ENCODE measurements at places on chromosomes 7 and 10.

- peak; percentile 97 for DNase-seq
Measured at GRCh38 chr10:29804025-29804852, 169.5 kb upstream of the SVIL start.

- DNase-seq: no peak
Measured at GRCh38 chr10:48195803-48196202, 78.7 kb downstream of the FRMPD2 start.

DNA sequence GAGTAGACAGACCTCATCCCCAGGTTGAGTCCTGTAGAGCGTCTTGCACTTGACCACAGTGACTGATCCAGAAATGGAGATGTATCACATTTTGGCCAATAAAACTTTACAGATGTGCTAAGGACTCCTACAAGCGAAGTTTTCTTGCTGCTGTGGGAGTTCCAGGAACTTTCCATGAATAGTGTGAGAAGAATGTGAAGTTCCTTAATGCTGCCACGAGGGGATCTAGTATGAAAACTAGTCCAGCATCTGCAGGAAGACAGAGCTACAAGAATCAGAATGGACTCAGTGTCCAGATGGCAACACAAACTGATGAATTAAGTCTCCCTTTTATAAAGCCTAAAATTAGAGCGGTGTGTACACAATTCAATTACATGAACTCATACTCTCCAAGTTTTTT is 14.8 kb upstream of the LSM8 start:
- no peak for DNase-seq

GRCh38 chr10:78429984-78430383 is 396.3 kb downstream of the RPS24 start:
- DNase-seq: no peak

- DNase-seq: no peak
Measured at GRCh38 chr10:96325719-96326373, 21.6 kb downstream of the DNTT start.

Measured in astrocyte of the spinal cord (primary cell).